ENCODE measurements at places on chromosomes 1 and 21.
A peak's percentile ranks its signal among the peaks of the same experiment; 100 is the strongest.

DNA sequence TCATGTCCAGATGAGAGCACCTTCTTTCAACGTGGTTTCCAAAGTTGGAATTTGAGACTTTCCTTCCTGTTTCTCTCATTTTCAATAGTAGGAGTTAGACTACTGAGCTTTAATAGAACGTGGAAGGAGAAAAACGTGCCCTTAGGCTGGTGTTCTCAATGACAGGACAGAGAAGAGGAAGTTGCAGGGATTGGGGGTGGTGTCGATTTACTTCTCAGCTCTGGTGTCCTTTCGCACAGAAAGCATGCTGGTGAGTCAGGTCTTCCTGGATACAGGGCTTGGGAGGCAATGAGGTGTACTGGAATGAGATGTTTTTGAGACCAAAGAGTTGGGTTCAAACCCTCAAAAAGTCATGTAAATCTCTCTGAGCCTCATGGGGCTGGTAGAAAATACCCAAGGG is 67.1 kb downstream of the HIVEP3 start:
- no peak for DNase-seq

DNA sequence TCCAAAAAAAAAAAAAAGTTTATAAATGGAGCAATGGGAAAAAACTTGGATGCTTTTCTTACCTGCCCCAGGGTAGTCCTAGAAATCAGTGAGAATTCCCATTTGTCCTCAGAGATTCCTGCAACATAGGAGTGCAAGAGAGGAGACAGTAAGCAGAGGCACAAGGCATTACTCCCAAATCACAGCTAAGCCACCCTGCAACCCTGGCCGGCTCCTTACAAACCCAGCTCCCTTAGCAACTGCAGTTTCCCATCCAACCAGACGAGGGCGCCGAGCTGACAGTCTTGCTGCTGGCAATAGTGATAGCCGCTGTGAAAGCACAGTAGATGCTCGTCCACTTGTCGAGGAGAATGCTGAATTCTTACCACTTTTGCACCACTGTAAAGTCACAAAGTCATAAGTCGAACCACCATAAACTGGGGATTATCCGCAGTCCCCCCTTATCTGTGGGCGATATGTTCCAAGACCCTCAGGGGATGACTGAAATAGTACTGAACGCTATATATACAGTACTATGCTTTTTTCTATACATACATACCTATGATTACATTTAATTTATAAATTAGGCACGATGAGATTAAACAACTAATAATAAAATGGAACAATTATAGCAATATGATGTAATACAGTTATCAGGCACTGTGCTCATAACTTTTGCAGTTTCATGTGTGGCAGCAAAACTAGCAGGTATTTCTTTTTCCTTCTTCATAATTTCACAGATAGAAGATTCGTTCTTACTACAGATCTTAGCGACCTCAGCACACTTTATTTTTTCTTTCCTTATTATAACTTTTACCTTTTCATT is 6.0 kb upstream of the PITHD1 start:
- DNase-seq: peak; percentile 78

- no peak for DNase-seq
Measured at GRCh38 chr1:234538930-234539649, 60.1 kb upstream of the TARBP1 start.

DNA sequence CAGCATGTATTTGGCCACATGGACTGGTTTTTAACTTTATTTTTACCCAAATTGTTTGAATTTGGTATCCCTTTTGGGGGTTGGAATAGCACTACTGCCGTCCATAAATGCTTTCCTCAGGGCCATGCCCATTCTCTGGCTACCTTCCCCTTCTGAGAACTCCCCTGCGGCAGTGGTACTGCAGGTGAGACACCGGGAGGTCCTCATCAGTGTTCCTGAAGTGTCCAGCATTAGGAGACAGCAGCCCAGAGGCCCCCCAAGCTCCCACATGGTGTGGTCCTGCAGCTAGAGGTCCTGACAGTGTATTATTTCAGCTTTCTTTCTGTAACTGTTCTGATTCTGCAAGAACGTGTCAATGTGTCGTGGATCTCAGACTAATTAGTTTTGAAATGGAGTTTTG is 8.9 kb downstream of the LMO4 start:
- no peak for DNase-seq

- no peak for DNase-seq
Measured at GRCh38 chr1:229665912-229666558, 40.0 kb downstream of the URB2 start.

- DNase-seq: no peak
Measured at GRCh38 chr21:45574081-45574501, 31.9 kb upstream of the SLC19A1 start.

- no peak for DNase-seq
Measured at GRCh38 chr21:31913182-31913608, 40.4 kb downstream of the HUNK start.

- no peak for DNase-seq
Measured at GRCh38 chr1:109391626-109392025, 6.1 kb downstream of the SORT1 start.

DNA sequence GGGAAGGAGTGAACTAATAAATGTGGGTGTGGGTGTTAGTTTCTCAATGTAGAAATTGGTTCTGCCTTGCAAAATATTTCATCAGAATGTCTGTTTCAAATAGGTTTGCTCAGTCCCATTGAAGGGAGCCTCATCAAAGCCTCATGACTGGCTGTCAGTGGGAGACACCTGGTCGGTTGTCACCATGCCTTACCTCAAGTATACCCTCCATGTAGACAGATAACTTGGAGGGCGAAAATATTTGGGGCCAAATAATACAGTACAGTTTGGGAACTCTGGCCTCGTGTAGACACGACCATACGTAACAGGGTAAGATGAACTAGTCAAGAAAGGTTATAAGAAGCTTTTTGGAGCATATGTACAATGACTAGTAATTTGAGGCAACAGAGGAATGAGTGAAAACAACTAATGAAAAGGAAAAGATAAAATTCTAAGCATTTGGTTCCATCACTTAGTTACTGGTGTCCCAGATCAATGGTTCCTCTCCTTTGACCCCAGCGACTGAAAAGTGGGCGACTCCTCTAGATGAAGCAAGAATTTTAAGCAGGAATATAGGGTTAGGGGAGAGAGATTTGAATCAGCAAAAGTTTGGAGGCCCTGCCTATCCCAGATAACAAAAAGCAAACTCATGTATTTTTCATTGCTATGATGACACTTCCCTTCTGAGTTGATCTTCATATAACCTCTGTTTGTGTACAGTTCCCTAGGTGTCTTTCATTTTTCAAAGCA is 163.9 kb downstream of the LRRC40 start:
- DNase-seq: no peak

- no peak for DNase-seq
Measured at GRCh38 chr1:244102468-244102867, 51.4 kb downstream of the ZBTB18 start.

- no peak for DNase-seq
Measured at GRCh38 chr1:223114871-223115270, 28.2 kb downstream of the TLR5 start.

DNA sequence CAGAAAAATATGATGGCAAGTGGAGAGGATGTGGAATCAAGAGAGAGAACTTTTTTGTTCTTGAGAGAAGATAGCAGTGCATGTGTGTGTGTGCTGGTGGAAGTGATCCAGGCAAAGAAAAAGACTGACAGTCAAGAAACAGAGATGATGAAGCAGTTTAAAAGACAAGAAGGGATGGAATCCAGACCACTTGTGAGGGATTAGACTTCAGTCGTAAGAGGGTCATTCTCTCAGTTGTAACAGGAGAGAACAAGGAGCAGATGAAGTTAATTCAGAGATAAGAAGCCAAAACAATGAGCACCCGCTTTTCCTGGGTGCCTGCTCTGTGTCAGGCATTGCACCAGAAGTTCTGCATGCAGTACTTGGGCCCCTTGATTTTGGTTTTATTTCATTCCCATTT is 76.6 kb downstream of the RNF220 start:
- no peak for DNase-seq

GRCh38 chr1:198888379-198888943 is 249.6 kb downstream of the PTPRC start:
- no peak for DNase-seq

- no peak for DNase-seq
Measured at GRCh38 chr1:228259951-228260350, 52.1 kb downstream of the OBSCN start.

- DNase-seq: no peak
Measured at GRCh38 chr1:101002551-101002950, 23.0 kb downstream of the DPH5 start.

GRCh38 chr1:33298623-33299277 is 22.1 kb downstream of the A3GALT2 start:
- peak; percentile 21 for DNase-seq

GRCh38 chr1:42983693-42984092 is 25.0 kb upstream of the SLC2A1 start:
- no peak for DNase-seq

DNA sequence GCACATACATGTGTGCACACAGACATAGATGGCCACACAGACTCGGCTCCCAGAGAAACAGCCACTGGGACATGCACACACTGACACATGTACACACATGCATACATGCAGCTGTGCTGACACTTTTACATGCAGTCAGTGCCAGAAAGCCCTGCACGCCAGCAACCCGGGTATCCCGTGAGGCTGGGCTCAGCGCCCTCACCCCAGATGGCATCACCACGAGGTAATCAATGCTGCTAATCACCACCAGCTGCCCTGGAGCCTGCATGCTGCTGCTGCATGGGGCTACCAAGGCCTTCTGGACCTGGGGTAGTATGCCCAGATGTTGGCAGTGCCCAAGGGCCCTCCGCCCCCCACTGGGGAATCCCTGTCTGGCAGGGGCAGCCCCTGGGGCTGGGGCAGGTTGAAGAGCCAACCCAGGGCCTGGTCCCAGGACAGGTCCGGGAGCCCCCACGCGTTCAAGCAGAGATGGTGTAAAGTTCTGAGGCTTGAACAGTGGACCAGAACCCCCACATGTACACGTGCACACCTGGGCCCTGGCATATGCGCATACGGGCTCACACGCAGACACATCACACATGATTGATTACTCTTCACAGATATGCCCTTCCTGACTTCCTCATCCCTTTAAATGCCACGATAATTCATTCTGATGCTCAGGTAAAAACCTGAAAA is 2.7 kb upstream of the COL16A1 start:
- no peak for DNase-seq

DNA sequence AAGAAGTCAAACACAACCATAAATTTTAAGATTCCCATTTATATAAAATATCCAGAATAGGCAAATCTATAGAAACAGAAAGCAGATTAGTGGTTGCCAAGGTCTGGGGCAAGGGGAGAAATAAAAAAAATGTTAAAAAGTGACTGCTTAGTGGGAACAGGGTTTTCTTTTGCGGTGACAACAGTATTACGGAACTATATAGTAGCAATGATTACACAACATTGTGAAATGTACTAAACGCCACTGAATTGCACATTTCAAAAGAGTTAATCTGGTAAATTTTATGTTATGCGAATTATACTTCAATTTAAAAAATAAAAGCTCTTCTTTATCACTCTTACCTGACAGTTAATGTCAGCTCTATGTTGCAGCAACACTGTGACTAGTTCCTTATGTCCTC is 105.2 kb downstream of the ACBD6 start:
- no peak for DNase-seq

- DNase-seq: no peak
Measured at GRCh38 chr1:3907031-3907534, 7.0 kb upstream of the C1orf174 start.

- peak; percentile 35 for DNase-seq
Measured at GRCh38 chr1:40316595-40317393, at the start of gene COL9A2. TSS of gene COL9A2 (minus strand) at chr1:40317286. CDS start at chr1:40317197, 89 bp downstream.

- DNase-seq: no peak
Measured at GRCh38 chr1:233081735-233082134, 131.3 kb downstream of the NTPCR start.

DNA sequence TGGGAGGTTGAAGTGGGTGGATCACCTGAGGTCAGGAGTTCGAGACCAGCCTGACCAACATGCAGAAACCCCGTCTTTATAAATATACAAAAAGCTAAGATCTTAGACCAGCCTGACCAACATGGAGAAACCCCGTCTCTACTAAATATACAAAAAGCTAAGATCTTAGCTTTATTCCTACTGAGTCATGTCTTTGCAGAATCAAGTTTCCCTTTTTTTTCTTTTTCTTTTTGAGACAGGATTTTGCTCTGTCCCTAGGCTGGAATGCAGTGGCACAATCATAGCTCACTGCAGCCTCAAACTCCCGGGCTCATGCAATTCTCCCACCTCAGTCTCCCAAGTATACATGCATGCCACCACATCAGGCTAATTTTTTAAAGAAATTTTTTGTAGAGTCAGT is 21.4 kb downstream of the KDM5B start:
- no peak for DNase-seq

GRCh38 chr1:8345621-8346415 is 27.9 kb downstream of the SLC45A1 start:
- no peak for DNase-seq

GRCh38 chr1:14511796-14512585 is 86.5 kb upstream of the KAZN start:
- no peak for DNase-seq

- no peak for DNase-seq
Measured at GRCh38 chr1:16094453-16095158, 21.2 kb upstream of the FAM131C start.

DNA sequence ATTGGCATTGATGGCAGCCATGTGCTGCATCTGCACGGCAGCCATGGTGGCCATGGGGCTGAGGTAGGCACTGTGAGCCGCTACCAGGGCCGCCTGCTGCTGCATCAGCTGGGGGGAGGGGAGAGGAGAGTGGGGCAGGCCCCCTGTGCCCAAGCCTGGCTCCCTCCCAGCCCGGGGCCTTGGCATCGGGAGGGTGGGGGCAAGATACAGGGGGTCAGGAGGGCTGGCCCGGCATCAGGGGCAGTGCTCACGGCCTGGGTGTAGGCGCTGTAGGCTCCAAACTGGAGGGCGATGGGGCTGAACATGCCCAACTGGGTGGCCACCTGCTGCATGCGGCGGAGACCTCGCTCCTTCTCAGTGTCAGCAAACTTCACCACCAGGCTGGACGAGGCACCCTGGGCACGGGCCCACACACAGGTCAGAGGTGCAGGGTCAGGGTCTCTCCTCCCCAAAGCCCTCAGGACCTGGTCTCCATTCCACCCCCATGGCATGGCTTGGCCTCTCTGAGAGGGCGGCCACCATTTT is 9.0 kb downstream of the CELF3 start:
- DNase-seq: no peak

DNA sequence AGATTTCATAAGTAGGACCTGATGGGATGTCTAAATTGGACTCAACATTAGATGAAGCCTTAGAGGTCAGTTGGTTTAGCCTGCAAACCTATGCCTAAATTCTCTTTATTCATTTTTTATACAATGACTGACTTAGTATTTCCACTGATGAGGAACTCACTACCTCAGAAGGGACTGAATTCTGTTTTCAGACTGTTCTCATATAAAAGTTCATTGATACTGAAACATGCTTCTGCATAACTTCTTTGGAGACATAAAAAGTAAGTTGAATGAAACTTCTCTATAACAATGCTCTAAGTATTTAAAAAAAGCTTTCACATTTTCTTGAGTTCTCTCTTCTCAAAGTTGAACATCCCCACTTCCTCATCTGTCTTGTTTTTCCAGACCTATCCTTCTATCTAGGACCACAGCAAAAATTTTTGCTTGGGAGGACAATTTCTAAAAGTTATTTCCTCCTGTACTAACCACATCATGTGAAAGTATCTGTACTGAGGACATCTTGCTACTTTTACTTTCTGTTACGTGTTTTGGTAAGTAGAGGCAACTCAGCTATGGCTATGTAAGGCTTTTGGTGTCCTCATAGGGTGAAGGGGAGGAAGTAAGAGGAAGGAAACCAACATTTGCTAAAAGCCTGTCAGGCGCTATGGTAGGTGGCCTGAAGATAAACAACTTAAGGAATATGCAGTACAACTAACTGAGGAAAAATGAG is 64.1 kb downstream of the USP24 start:
- no peak for DNase-seq

GRCh38 chr1:181120924-181121323 is 32.4 kb downstream of the IER5 start:
- no peak for DNase-seq

- no peak for DNase-seq
Measured at GRCh38 chr1:15662477-15662876, 21.6 kb upstream of the PLEKHM2 start.

Measured in stimulated activated CD4-positive, alpha-beta T cell treated with anti-CD3 and anti-CD28 coated beads, Interleukin-15, amount 100 ng/mL, for 1 hour (primary cell).